ENCODE measurements at places on chromosomes 3 and 15. TPM values are rescaled to one million over a fixed set of nuclear protein-coding genes. Genes with fewer than 3 reads are reported as not detected.

DNA sequence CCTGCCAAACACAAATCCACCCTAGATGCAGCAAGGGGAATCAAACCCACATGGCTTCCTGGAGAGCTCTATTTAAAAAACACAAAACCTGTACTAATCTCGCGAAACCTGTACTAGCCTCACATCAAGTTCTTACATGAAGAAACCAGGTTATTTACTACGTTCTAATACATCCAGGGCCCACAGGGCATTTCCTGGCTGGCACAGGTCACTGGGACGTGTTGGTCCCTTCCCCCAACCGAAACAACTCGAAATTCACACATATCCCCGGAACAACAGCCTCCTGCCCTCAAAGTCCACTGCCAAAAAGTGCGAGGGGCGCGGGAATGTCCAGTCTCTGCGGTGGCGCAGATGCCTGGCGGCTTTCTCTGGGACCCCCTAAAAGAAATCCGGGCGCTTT lies 955 bp downstream of the CDCP1 start:
- H3K4me3 ChIP-seq = peak overlapping the region; percentile 46
- H3K4me1 ChIP-seq = peaks cover 9% of the 10 kb centered on the region
- peaks cover 9% of the 10 kb centered on the region for H3K27me3 ChIP-seq
- peak overlapping the region; percentile 8 for H3K27ac ChIP-seq
- H3K36me3 ChIP-seq = no peaks in the 10 kb centered on the region

DNA sequence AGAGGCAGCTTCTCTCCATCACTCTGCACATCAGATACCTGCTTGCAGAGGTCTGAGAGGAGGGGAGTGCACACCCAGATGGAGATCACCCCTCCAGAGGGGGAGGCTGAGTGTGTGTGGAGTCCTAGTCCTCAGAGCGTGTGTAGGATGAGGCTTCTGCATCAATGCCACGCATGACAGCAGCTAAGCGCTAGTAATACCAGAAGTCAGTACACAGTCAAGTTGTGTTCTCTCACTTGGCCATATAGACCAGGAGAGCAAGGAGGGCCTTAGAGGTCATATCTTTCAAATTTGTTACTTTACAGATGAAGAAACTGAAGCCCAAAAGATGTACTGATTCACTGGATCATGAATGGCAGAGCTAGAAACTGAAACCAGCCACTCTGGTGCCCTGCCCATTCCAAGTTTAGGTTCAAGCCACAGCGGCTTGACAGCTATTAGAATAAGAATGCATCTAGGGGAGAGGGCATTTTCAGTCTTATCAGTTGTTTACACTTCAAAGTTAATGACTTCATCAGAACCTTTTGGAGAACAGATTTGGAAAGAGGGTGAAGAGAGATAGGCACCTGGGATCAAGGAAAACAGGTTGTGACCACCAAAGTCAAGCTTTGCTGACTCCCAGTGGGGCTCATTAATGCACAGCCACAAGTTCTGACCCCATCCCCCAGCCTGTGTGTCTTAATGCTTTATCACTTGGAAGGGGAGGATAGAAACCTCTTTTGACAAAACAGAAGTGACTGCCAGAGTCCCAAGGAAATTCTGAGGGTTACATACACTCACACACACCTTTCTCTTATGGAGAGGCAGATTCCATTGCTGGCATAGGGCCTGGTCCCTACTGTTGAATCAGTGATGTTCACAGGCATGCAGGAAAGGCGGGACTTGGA lies 310.3 kb downstream of the CHST2 start:
- H3K27me3 ChIP-seq = no peaks in the 10 kb centered on the region
- no peak overlapping the region for H3K27ac ChIP-seq
- H3K4me1 ChIP-seq = 0 out of 2 replicates have a peak, but pooled peaks cover 2% of the 10 kb centered on the region

DNA sequence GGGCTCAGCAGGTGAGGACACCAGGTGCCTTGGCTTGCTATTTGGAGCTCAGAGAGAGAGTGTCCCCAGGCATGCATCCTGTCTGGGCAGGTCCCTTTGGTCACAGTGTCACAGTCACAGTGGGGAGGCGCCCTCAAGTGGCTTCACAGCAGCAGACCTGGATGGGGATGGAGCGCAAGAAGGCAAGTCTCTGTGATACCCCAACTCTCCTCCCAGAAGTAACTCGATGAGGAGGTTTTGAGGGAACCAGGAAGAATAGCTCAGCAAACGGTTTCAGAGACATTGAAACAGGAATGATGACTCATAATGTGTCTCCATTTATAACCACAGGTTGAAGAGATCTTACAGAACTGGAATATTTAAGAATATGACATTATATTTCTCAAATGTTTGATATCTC lies 66.5 kb upstream of the SH3GL3 start:
- H3K4me1 ChIP-seq = no peaks in the 10 kb centered on the region
- no peak overlapping the region for H3K4me3 ChIP-seq
- no peak overlapping the region for H3K27ac ChIP-seq
- H3K27me3 ChIP-seq = peaks cover 5% of the 10 kb centered on the region
- no peaks in the 10 kb centered on the region for H3K36me3 ChIP-seq

- H3K36me3 ChIP-seq = peaks cover 7% of the 10 kb centered on the region
- peaks cover 21% of the 10 kb centered on the region for H3K4me1 ChIP-seq
- DNase-seq = peak; percentile 90
- no peaks in the 10 kb centered on the region for H3K27me3 ChIP-seq
Observed at GRCh38 chr3:141370065-141370533, 1.8 kb downstream of the ZBTB38 start.

DNA sequence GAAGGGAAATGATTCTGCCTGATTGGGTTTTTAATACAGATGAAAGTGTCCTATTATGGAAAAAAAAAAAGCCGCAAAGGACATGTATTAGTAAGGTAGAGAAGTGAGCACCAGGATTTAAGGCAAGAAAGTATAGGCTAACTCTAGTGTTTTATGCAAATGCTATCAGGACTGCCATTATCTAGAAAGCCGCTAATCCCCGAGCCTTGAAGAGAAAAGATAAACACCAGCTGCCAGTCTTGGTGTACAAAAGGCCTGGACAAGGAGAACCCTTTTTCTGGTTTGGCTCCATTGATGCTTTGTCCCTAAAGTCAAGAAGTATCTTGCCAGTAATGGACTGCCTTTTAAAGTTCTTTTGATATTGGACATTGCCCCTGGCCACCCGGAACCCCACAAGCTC lies 8.6 kb upstream of the TRIM59 start:
- DNase-seq = no peak
- no peaks in the 10 kb centered on the region for H3K36me3 ChIP-seq
- H3K27ac ChIP-seq = no peak overlapping the region
- no peaks in the 10 kb centered on the region for H3K27me3 ChIP-seq
- no peaks in the 10 kb centered on the region for H3K4me1 ChIP-seq

DNA sequence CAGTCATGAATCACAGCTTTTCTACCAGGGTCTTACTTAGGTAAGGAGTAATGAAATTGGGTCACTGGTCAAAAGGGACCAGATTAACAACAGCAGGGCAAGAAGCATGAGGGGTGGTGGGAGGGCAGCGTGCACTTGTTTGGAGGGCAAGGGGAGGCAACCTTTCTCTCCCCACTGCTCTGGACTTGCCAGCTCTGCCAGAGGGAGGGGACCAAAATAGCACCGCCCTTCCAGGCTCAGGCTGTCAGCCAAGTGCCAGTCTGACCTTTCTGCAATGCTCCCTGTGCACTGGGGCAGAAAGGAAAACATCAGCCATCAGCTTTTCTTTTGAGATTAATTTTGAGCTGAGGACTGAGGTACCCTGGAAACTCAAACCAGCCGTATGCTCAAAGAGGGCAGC lies 4.5 kb upstream of the ULK3 start:
- no peaks in the 10 kb centered on the region for H3K4me1 ChIP-seq
- DNase-seq = no peak
- H3K27me3 ChIP-seq = no peaks in the 10 kb centered on the region
- peaks cover 49% of the 10 kb centered on the region for H3K36me3 ChIP-seq
- no peak overlapping the region for H3K27ac ChIP-seq
- no peak overlapping the region for H3K4me3 ChIP-seq

The ALS2CL gene
- 1.4 TPM for total RNA-seq

GRCh38 chr3:120077731-120078130 lies 16.5 kb downstream of the GSK3B start:
- DNase-seq = no peak
- H3K27me3 ChIP-seq = no peaks in the 10 kb centered on the region
- H3K4me1 ChIP-seq = no peaks in the 10 kb centered on the region
- H3K36me3 ChIP-seq = peaks cover 2% of the 10 kb centered on the region
- no peak overlapping the region for H3K27ac ChIP-seq

The STXBP5L gene
- total RNA-seq = not detected

- H3K4me1 ChIP-seq = peaks cover 6% of the 10 kb centered on the region
Observed at GRCh38 chr3:129343643-129344360, 65.1 kb downstream of the HMCES start.

DNA sequence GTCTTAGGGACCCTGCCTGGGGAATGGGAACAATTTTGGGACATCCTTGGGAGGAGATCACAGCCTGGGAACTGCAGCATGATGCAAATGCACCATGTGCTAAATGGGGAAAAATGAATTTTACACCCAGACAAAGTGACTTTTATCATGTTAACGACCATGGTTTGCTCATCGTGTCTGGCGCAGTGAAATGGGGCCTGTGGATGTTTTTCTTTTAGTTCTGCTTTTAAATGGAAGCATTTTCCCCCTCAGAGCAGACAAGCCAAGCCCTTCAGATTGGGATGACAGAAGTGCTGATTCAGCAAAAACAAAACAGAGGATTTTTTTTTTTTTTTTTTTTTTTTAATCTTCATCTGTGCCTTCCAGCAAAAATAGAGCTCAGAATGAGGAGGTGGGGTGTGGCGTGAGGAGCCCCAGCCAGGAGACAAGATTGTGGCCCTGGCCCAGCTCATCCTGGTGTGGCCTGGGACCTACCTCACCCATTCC lies 14.3 kb upstream of the CACNA2D2 start:
- H3K4me3 ChIP-seq = no peak overlapping the region
- peaks cover 60% of the 10 kb centered on the region for H3K27me3 ChIP-seq
- H3K36me3 ChIP-seq = no peaks in the 10 kb centered on the region
- no peak overlapping the region for H3K27ac ChIP-seq
- no peak for DNase-seq

DNA sequence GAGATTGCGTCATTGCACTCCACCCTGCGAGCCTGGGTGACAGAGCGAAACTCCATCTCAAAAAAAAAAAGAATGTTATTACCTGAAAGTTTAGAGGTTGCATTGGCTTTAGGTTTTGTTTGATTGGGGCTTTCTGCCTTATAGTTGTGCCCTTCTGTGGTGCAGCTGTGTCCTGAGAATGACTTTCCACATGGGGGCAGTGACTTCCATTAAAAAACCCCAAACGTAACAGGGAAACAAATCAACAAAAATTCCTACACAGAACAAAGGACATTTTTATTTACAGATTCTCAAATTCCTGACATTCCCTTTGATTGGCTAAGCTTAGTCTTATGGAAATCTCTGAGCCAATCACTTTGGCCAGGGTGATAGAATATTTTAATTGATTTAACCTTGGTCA lies 154.1 kb upstream of the GPR149 start:
- no peaks in the 10 kb centered on the region for H3K36me3 ChIP-seq
- H3K4me3 ChIP-seq = no peak overlapping the region

GRCh38 chr3:143234526-143234925 lies 115.0 kb downstream of the CHST2 start:
- H3K27ac ChIP-seq = no peak overlapping the region
- peak; percentile 27 for DNase-seq
- no peak overlapping the region for H3K4me3 ChIP-seq
- H3K4me1 ChIP-seq = peaks cover 2% of the 10 kb centered on the region
- H3K27me3 ChIP-seq = no peaks in the 10 kb centered on the region

The FAM81A gene
- total RNA-seq = not detected

The AEN gene
- 91.4 TPM for total RNA-seq

The IL20RB gene
- 0.56 TPM for total RNA-seq

GRCh38 chr3:140530603-140531002 lies 147.3 kb upstream of the TRIM42 start:
- no peaks in the 10 kb centered on the region for H3K4me1 ChIP-seq
- H3K4me3 ChIP-seq = no peak overlapping the region
- H3K27ac ChIP-seq = no peak overlapping the region
- H3K27me3 ChIP-seq = no peaks in the 10 kb centered on the region

- no peaks in the 10 kb centered on the region for H3K4me1 ChIP-seq
- no peak overlapping the region for H3K4me3 ChIP-seq
- H3K27me3 ChIP-seq = no peaks in the 10 kb centered on the region
- H3K27ac ChIP-seq = no peak overlapping the region
Observed at GRCh38 chr3:29898171-29898965, 617.5 kb downstream of the RBMS3 start.

The TARS3 gene
- total RNA-seq = 9.3 TPM

DNA sequence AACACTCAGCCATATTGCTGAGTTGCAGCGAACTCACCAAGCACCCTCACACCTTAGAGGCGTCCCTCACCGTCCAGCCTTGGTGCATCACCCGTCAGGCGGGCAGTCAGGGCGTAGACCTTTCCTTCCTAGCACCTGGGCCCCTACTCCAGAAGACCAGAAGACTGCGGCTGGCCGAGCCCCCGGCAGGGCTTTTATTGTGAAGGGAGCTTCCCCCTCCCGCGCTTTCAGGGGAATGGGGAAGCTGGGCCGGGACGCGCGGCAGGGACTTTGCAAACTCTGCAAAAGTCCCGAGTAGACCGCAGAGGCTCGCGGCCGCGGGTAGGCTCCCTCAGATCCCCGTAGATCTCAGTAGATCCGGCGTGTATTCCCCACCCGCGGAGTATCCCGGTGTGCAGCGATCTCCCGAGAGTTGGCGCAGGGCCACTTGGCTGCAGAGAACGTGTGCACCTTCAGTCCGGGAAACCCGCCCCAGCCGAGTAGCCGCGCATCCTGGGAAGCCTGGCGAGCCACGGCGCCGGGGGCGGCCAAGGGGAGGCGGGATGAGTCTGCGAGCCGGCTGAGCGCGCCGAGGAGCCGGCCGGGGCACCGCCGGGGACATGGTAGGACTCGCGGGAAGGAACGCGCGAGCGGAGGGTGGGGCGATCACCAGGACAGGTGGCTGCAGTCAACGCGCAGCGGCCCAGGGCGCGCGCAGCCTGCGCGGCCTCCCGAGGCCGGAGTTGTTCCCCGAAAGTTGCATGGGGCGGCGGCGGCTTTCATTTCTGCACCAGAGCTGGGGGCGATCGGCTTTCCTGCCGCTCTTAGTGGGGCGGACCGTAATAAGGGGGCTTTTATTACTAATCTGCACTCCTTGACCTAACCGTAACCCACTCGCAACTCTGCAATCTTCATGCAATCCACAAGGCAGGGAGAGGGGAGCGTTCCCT lies at the start of gene GASK1A:
Gene GASK1A (plus strand): TSS at position 268 of the 929 bp plus-strand sequence. CDS start 332 bp downstream, at position 600.
- DNase-seq = no peak
- peaks cover 40% of the 10 kb centered on the region for H3K27me3 ChIP-seq
- H3K4me3 ChIP-seq = no peak within 1 kb of the TSS
- no peaks in the 10 kb centered on the region for H3K36me3 ChIP-seq
- no peak within 1 kb of the TSS for H3K27ac ChIP-seq
- H3K4me1 ChIP-seq = no peaks in the 10 kb centered on the region

DNA sequence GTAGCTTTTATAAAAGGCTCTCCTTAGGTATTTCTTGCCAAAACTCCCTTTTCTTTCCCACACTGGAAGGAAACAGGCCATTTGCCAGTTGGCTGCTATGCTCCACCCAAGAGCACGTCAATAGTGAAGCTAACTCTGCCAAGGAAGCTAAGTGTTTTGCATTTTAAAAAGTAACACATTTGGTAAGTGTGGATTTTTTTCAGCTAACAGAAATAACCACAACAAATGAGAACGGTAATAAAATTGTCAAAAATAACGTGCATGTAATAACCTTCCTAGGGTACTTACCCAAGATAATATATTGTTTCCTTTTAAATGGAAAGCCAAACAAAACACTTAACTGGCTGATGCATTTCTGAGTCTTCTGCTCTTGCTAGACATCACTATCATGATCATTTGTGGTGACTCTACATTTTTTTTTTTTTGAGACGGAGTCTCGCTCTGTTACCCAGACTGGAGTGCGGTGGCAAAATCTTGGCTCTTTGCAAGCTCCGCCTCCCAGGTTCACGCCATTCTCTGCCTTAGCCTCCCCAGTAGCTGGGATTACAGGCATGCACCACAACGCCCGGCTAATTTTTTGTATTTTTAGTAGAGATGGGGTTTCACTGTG lies 4.6 kb downstream of the DPP8 start:
- H3K27ac ChIP-seq = no peak overlapping the region
- H3K4me3 ChIP-seq = no peak overlapping the region
- H3K36me3 ChIP-seq = peaks cover 18% of the 10 kb centered on the region
- peaks cover 4% of the 10 kb centered on the region for H3K4me1 ChIP-seq
- H3K27me3 ChIP-seq = no peaks in the 10 kb centered on the region

Data from IMR-90 (cell line).